ENCODE measurements at places on chromosomes 4 and X. TPM values are rescaled to one million over a fixed set of nuclear protein-coding genes. Genes with fewer than 3 reads are reported as not detected.
A peak's percentile ranks its signal among the peaks of the same experiment; 100 is the strongest.

DNA sequence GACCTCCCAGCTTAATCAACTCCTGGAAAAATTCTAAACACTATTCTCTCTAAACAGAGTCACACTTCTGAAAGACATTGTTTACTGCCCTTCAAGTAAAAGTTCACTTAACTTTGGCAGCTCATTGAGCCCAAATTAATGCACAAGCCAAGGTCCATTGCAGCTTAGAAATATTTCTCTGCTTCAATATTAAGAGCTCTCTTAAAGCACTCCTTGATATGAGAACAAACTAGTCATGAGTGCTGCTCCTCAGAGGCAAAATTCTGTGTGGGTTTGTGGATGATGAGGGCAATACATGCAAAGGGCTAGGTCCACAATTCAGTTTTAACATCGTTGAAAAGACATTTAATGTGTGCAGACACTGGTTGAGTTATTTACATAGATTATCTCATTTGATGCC is 12.8 kb upstream of the FMR1 start:
- no peak overlapping the region for H3K27ac ChIP-seq
- DNase-seq, result no peak
- H3K36me3 ChIP-seq, result no peaks in the 10 kb centered on the region
- no peak overlapping the region for H3K4me3 ChIP-seq
- H3K4me1 ChIP-seq, result no peaks in the 10 kb centered on the region

DNA sequence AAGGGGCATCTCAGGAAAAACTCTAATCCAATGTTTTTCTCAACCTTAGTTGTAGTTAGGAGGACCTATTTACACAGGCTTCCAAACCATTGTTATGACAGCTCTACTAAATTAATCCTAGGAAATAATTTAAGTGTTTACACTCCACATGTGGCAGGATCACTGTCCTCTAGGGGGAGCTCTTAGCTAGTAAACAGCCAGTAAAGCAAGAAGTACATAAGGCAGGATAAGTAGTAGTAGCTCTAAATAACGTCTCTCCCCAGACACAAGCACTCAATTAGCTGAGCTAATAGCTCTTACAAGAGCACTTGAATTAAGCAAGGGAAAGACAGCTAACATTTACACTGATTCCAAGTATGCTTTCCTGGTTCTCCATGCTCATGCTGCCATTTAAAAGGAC is 37.3 kb downstream of the NUDT11 start:
- DNase-seq, result no peak
- no peaks in the 10 kb centered on the region for H3K27me3 ChIP-seq
- no peaks in the 10 kb centered on the region for H3K36me3 ChIP-seq

PIN4 gene
- 9.0 TPM for total RNA-seq

GRCh38 chrX:18252644-18253359 is 32.1 kb upstream of the BEND2 start:
- no peak overlapping the region for H3K27ac ChIP-seq
- H3K4me1 ChIP-seq, result no peaks in the 10 kb centered on the region
- H3K36me3 ChIP-seq, result no peaks in the 10 kb centered on the region
- H3K27me3 ChIP-seq, result no peaks in the 10 kb centered on the region
- no peak overlapping the region for H3K4me3 ChIP-seq

- no peak overlapping the region for H3K27ac ChIP-seq
- no peaks in the 10 kb centered on the region for H3K36me3 ChIP-seq
- no peak overlapping the region for H3K4me3 ChIP-seq
- no peaks in the 10 kb centered on the region for H3K27me3 ChIP-seq
- H3K4me1 ChIP-seq, result no peaks in the 10 kb centered on the region
- no peak for DNase-seq
Observed at GRCh38 chrX:140799216-140799615, 89.7 kb downstream of the LINC00632 start.

- H3K4me1 ChIP-seq, result no peaks in the 10 kb centered on the region
- no peak overlapping the region for H3K27ac ChIP-seq
- no peaks in the 10 kb centered on the region for H3K27me3 ChIP-seq
- peaks cover 3% of the 10 kb centered on the region for H3K36me3 ChIP-seq
- H3K4me3 ChIP-seq, result no peak overlapping the region
Observed at GRCh38 chr4:17934286-17934685, 87.3 kb downstream of the LCORL start.

DNA sequence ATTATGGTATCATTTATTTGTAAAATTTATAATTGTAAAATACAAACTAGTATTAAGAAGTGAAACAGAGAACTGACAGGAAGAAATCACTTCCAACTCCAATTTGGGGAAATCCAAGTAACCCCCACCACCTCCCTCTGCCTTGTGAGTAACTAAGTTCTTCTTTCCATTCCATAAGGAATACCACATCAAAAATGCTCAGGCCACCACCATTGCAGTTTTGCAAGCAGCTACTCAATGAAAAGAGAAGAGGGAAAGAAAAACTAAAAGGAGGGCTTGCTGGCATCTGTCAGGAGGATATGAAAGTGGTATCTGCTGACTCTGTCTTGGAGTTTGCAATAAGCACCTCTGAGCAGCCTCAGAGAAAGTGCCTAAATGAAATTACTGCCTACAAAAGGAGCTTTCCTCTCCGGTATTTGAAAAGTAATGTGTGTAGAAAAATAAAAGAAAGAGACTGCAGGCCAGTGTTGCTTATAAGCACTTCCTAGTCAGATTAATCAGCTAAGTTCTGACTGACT is 228.7 kb downstream of the OPHN1 start:
- no peaks in the 10 kb centered on the region for H3K36me3 ChIP-seq
- H3K4me1 ChIP-seq, result no peaks in the 10 kb centered on the region
- DNase-seq, result no peak
- H3K27ac ChIP-seq, result no peak overlapping the region
- H3K27me3 ChIP-seq, result no peaks in the 10 kb centered on the region

- no peak overlapping the region for H3K27ac ChIP-seq
- H3K4me1 ChIP-seq, result no peaks in the 10 kb centered on the region
- no peaks in the 10 kb centered on the region for H3K27me3 ChIP-seq
- no peak overlapping the region for H3K4me3 ChIP-seq
- no peak for DNase-seq
Observed at GRCh38 chr4:133402616-133403015, 253.5 kb downstream of the PCDH10 start.

- no peak for DNase-seq
- H3K27ac ChIP-seq, result no peak overlapping the region
- H3K36me3 ChIP-seq, result no peaks in the 10 kb centered on the region
- H3K4me3 ChIP-seq, result no peak overlapping the region
Observed at GRCh38 chrX:37678574-37678973, 7.0 kb upstream of the XK start.

- H3K36me3 ChIP-seq, result no peaks in the 10 kb centered on the region
- no peaks in the 10 kb centered on the region for H3K27me3 ChIP-seq
- no peak overlapping the region for H3K4me3 ChIP-seq
Observed at GRCh38 chr4:152594978-152595925, 59.4 kb upstream of the FBXW7 start.

- H3K27ac ChIP-seq, result peak within 1 kb of the TSS; percentile 87
- H3K36me3 ChIP-seq, result no peaks in the 10 kb centered on the region
- peak within 1 kb of the TSS; percentile 73 for H3K4me3 ChIP-seq
- H3K4me1 ChIP-seq, result peaks cover 40% of the 10 kb centered on the region
- peak; percentile 88 for DNase-seq
Observed at GRCh38 chr4:38867478-38868058, at the start of gene FAM114A1. FAM114A1 (plus strand) TSS chr4:38867806; CDS start chr4:38878079, 10,273 bp downstream.

AVPR2 gene
- 0.87 TPM for total RNA-seq

GAB3 gene
- 15.0 TPM for total RNA-seq

- no peaks in the 10 kb centered on the region for H3K27me3 ChIP-seq
- H3K27ac ChIP-seq, result no peak overlapping the region
- H3K4me3 ChIP-seq, result no peak overlapping the region
- H3K4me1 ChIP-seq, result no peaks in the 10 kb centered on the region
Observed at GRCh38 chr4:18050448-18050847, 28.9 kb upstream of the LCORL start.

MAB21L2 gene
- not detected for total RNA-seq

GRCh38 chrX:66203114-66203513 is 39.1 kb downstream of the HEPH start:
- H3K4me1 ChIP-seq, result no peaks in the 10 kb centered on the region
- H3K27ac ChIP-seq, result no peak overlapping the region
- H3K36me3 ChIP-seq, result no peaks in the 10 kb centered on the region
- no peak for DNase-seq
- no peak overlapping the region for H3K4me3 ChIP-seq
- H3K27me3 ChIP-seq, result no peaks in the 10 kb centered on the region

GLA gene
- 30.1 TPM for total RNA-seq

DNA sequence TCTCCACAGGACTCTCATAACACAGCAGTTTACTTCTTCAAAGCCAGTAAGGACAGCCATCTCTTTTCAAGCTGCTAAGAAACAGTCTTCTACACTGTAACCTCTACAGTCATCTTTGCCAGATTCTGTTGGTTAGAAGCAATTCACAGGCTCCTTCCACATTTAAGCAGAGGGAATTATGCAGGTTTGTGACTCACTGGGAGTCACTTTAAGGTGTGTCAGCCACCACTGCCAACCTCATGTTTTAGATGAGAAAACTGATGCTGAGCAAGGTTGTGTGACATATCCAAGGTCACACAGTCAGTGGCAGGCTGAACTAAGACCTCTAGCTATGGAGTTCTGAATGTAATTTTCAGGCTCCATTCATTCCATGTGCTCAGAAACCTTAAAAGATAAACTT is 143.5 kb downstream of the QDPR start:
- H3K4me1 ChIP-seq, result no peaks in the 10 kb centered on the region
- no peaks in the 10 kb centered on the region for H3K36me3 ChIP-seq
- no peak for DNase-seq
- H3K27ac ChIP-seq, result no peak overlapping the region
- H3K4me3 ChIP-seq, result no peak overlapping the region

DKK2 gene
- total RNA-seq, result 20.2 TPM

GRCh38 chrX:3271834-3272186 is 74.6 kb downstream of the MXRA5 start:
- no peaks in the 10 kb centered on the region for H3K4me1 ChIP-seq
- H3K27me3 ChIP-seq, result no peaks in the 10 kb centered on the region
- DNase-seq, result no peak
- no peaks in the 10 kb centered on the region for H3K36me3 ChIP-seq
- H3K4me3 ChIP-seq, result no peak overlapping the region

DNA sequence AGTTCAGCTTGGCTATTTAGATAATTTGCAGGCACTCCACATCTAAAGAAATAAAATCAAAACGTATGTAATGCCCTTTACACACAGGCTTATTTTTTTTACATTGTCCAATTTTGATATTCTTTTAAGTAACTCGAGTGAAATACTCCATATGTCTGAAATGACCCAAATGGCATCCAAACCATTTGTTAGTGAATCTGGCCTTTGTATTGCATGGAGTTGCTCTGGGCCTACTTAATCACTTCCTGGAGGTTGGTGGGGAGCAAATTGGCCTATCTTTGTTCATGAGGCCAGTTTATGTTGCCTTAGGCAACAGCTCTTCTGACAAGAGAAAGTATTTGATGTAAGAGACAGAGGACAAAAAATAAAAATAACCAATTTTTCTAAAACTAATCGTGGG is 47.6 kb upstream of the TMEM131L start:
- H3K27ac ChIP-seq, result no peak overlapping the region
- H3K4me1 ChIP-seq, result no peaks in the 10 kb centered on the region
- no peak overlapping the region for H3K4me3 ChIP-seq
- DNase-seq, result no peak
- no peaks in the 10 kb centered on the region for H3K36me3 ChIP-seq

- no peaks in the 10 kb centered on the region for H3K36me3 ChIP-seq
- no peak for DNase-seq
- H3K27ac ChIP-seq, result no peak overlapping the region
- H3K27me3 ChIP-seq, result no peaks in the 10 kb centered on the region
Observed at GRCh38 chrX:112011376-112011775, 71.2 kb downstream of the TRPC5 start.

GRCh38 chr4:101366331-101366730 is 19.0 kb upstream of the PPP3CA start:
- H3K36me3 ChIP-seq, result no peaks in the 10 kb centered on the region
- no peaks in the 10 kb centered on the region for H3K27me3 ChIP-seq
- no peak overlapping the region for H3K4me3 ChIP-seq

- H3K27ac ChIP-seq, result no peak overlapping the region
- H3K27me3 ChIP-seq, result no peaks in the 10 kb centered on the region
- DNase-seq, result no peak
- no peaks in the 10 kb centered on the region for H3K36me3 ChIP-seq
- no peaks in the 10 kb centered on the region for H3K4me1 ChIP-seq
Observed at GRCh38 chrX:42714981-42715700, 62.8 kb downstream of the PPP1R2C start.

SPANXN3 gene
- not detected for total RNA-seq

- no peak for DNase-seq
- no peaks in the 10 kb centered on the region for H3K27me3 ChIP-seq
- no peak overlapping the region for H3K4me3 ChIP-seq
- no peaks in the 10 kb centered on the region for H3K4me1 ChIP-seq
- H3K36me3 ChIP-seq, result no peaks in the 10 kb centered on the region
Observed at GRCh38 chr4:82551734-82552133, 10.1 kb downstream of the TMEM150C start.

DNA sequence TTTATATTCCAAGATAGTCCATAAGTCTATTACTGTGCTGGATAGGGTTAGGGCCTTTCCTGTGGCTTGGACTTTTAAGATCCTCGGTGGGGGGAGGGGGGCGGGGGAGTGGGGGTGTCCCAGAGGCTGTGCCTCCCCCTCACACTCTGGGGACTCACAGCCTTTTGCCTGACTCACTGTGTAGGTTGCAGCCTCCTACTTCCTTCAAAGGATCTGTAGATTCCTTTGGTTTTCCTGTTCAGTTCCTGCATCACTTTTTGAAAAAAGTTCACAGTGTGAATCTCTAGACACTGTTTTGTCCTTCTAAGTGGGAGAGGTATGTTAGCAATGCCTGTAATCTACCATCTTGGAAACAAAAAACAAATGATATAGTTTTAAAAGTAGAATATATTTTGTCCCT is 999.9 kb downstream of the GLUD2 start:
- DNase-seq, result no peak
- H3K27me3 ChIP-seq, result no peaks in the 10 kb centered on the region
- no peaks in the 10 kb centered on the region for H3K4me1 ChIP-seq
- H3K4me3 ChIP-seq, result no peak overlapping the region
- no peak overlapping the region for H3K27ac ChIP-seq
- H3K36me3 ChIP-seq, result no peaks in the 10 kb centered on the region

NPFFR2 gene
- not detected for total RNA-seq

DNA sequence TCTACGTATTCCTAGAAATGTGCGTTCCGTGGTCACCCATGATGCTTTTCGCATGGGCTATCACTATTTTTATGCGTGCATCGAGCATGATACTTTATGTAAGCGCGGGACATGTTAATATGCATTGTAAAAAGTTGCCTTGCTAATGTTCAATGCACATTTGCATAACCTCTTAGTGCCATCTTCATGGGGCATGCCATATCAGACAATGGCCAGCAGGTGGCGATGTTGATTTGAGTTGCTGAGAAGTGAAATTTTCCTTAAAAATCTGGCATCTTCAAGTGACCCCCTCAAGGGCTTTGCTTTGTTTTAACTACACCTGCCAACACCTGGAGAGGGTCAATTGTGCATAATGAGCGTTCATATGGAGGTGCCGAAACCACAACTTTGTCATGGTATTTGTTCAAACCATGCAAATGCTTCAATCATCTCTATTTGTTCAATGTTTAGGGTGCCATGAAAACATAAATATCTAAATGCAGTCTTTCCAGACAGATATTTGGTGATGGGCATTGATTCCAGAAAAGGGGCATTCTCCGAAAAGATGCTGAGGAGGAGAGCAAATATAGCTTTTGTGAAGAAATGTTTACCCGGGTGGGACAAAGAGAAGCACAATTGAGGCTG is 833.9 kb upstream of the PRKX start:
- no peaks in the 10 kb centered on the region for H3K36me3 ChIP-seq
- no peak overlapping the region for H3K4me3 ChIP-seq
- H3K27ac ChIP-seq, result no peak overlapping the region
- no peaks in the 10 kb centered on the region for H3K27me3 ChIP-seq
- no peaks in the 10 kb centered on the region for H3K4me1 ChIP-seq
- no peak for DNase-seq

GRCh38 chrX:18674788-18675735 is 3.2 kb upstream of the RS1 start:
- H3K4me3 ChIP-seq, result peak overlapping the region; percentile 55
- peak; percentile 74 for DNase-seq
- peak overlapping the region; percentile 78 for H3K27ac ChIP-seq
- no peaks in the 10 kb centered on the region for H3K36me3 ChIP-seq
- peaks cover 2% of the 10 kb centered on the region for H3K27me3 ChIP-seq
